ENCODE measurements at places on chromosomes 7 and 10.

DNA sequence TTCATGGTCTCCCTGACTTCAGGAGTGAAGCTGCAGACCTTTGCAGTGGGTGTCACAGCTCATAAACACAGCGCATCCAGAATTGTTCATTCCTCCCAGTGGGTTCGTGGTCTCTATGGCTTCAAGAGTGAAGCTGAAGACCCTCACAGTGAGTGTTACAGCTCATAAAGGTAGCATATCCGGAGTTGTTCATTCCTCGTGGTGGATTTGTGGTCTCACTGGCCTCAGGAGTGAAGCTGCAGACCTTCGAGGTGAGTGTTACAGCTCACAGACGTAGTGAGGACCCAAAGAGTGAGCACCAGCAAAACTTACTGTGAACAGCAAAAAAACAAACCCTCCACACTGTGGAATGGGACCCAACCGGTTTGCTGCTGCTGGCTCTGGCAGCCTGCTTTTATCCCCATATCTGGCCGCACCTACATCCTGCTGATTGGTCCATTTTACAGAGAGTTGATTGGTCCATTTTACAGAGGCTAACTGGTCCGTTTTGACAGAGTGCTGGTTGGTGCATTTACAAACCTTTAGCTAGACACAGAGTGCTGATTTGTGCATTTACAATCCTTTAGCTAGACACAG, 308.8 kb downstream of the PTPRN2 start:
- DNase-seq = no peak

DNA sequence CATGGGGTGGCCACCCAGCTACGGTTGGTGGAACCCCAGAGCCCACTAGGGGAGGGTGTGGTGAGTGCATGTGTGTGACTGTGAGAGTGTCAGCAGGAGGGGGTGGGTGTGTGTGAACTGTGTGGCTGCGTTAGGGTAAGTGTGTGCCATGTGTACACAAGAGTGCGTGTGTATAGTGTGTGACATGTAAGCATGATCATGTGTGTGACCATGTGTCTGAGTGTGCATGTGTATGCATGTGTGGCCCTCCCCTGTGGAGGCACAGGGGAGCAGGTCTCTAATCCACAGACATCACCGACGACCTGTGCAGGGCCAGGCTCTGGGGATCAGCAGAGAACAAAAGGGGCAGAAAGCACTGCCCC, 3.5 kb upstream of the CFAP46 start:
- no peak for DNase-seq

DNA sequence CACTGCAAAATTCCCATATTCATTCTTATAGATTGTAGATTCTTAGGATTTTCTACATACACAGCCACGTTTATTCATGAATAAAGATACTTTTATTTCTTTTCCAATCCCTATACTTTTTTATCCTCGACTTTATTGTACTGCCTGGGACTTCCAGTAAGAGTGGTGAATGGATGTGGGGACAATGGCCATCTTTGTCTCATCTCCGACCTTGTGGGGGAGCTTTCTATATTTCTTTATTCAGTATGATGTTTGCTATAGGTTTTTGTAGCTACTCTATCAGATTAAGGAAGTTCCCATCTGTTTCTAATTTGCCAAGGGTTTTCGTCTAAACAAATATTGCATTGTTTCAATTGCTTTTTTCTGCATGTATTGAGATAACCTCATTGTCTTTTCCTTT, 184.3 kb downstream of the FOXP2 start:
- DNase-seq = no peak

GRCh38 chr7:155870334-155871180, 58.3 kb upstream of the SHH start:
- no peak for DNase-seq

DNA sequence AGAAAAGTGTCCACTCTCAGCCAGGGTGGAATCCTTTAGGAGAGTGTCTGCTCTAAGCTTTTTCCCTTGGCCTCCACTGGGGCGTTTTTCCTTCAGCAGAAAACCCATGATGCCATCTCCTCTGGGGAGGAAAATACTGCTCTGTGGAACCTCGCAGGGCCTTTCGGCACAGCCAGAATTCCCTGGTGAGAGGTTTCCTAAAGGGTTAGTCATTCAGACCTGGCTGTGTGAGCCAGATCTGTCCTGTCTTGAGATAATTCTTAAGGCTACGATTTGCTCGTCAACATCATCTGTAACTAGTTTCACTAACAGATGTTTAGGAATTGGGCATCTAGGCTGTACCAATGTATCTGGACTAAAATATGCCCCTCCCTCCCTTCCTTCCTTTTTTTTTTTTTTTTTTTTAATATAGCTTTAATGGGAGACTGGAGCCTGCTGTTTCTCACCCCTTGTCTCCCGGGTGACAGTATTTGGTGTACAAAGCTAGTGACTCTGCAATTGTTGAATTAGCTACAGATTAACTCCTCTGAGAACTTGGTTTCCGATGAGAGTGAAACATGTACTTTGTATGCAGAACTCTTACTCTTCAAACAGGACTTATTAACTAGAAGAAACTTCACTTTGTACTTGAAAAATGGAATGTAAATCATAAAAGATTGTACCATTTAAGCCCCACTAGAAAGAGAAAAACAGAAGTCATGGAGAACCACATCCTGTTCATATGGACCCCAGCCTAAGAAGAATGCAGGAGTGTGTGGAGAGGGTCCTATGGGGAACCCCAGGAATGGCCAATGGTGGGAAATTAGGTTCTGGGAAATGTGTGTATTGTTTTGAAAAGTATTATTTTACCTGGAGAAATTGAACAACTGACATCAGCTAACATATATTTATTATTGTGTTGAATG, 230.9 kb downstream of the CAMK1D start:
- DNase-seq = peak; percentile 86
